GM19239 (cell line): ENCODE measurements at places on chromosomes 5 and 9.

DNA sequence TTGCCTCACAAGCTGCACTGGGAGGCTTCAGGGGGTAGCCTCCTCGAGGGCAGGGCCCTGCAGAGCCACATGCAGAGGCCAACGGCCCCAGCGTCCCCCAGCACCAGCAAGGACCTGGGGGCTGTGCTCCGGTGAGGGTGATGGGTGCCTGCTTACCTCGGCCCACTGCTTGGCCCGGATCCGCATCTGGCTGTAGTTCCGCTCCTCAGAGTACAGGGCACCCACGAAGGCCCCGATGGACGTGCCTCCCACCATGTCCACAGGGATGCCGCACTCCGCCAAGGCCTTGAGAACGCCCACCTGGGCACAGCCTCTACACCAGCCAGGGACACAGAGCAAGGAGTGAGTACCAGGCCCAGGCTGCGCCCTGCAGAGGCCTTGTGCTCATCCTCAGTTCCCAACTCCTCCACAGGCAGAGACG, 8.0 kb upstream of the NSMF start:
- no peak for DNase-seq

- no peak for DNase-seq
Measured at GRCh38 chr5:133344266-133344665, 268.1 kb downstream of the FSTL4 start.

- DNase-seq, result no peak
Measured at GRCh38 chr9:34502891-34503290, 19.9 kb downstream of the ENHO start.

DNA sequence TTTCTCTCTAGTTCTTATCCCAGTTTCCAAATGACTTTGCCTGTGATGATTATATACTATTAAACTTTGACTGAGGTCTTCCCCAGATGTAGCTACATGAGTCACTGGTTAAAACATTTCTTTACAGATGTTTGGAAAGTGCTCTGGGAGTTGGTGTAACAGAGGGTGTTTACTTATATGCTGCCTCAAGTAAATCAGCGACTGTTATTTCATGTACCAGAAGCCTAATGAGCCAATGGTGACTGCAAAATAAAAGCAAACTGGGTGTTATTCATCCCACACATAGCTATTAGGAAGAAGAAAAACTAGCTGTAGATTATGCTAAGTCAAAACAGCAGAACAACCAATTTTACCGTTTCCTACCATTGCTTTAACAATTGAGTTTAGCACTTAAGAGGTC, 929.7 kb upstream of the SEMA6A start:
- no peak for DNase-seq

- no peak for DNase-seq
Measured at GRCh38 chr5:8048920-8049319, 180.0 kb downstream of the MTRR start.

- DNase-seq, result no peak
Measured at GRCh38 chr5:104184264-104184663, 621.7 kb upstream of the NUDT12 start.
